ENCODE measurements at places on chromosomes 13 and 19.

DNA sequence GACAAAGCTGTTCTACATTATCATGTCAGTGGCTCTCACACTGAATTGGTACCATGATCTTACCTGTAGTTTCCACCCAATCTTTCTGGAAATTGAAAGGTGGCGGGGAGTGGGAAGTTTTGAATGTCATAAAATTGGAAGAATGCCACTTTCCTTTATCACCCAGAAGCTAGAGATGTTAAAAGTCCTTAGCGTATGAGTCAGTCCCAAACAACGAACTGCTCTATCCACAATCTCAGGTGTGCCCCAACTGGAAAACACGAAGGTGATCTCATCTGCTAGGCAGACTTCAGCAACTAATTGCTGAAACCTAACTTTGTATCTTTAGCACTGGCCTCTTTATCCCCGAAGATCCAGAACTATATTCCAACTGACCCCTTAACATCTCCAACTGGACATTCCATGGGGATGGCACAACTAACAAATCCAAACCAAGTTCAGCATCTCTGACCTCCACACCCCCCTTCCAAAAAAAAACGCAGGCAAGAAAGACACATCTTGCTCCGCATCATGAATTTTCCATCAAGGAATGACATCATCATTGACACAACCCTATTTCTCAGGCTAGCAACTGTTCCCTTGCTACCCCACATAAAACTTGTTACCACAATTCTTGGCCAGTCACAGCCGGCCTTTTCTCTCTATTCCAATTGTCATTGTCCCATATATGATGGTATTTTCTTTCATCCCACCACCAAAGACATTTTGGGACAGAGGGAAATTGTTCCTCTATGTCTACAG, 175.4 kb downstream of the KLF12 start:
- no peak for DNase-seq

DNA sequence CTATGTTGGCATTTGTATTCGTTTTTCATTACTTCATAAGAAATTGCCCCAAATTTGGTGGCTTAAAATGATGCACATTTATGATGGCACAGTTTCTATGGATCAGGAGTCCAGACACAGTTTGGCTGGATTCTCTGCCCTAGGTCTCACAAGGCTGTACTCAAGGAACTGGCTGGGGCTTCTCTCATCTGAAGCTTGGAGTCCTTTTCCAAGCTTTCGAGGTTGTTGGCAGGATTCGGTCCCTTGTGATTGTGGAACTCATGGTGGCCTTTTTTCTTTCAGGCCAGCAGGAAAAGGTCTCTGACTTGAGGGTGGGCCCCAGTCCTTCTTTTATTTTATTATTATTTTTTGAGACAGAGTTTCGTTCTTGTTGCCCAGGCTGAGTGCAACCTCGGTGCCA, 23.8 kb downstream of the LRCH1 start:
- DNase-seq, result no peak

- DNase-seq, result peak; percentile 48
These were observed 880 bp upstream of the TMEM160 start for GRCh38 chr19:47049307-47049700.

GRCh38 chr19:45753548-45753947, 15.5 kb downstream of the SIX5 start:
- DNase-seq, result no peak

GRCh38 chr19:345320-345879, 804 bp upstream of the MIER2 start:
- no peak for DNase-seq

DNA sequence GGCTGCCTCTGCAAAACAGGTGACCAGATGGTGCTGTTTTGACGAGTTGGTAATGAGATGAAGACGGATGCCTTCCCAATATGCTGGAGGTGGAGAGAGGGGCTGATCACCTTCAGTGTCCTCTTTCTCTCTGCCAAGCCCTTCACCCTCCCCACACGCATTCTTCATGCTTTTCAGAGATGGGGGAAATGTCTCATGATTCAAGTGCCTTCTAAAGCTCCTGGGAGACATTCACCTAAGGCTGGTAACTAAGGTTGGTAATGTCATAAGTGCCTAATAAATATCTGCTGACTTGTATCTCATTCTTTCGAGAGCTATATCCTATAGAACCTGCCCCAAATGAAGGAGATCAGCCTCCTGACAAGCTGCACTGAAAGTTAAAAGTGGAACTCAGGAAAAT, 86.2 kb upstream of the MBNL2 start:
- no peak for DNase-seq

DNA sequence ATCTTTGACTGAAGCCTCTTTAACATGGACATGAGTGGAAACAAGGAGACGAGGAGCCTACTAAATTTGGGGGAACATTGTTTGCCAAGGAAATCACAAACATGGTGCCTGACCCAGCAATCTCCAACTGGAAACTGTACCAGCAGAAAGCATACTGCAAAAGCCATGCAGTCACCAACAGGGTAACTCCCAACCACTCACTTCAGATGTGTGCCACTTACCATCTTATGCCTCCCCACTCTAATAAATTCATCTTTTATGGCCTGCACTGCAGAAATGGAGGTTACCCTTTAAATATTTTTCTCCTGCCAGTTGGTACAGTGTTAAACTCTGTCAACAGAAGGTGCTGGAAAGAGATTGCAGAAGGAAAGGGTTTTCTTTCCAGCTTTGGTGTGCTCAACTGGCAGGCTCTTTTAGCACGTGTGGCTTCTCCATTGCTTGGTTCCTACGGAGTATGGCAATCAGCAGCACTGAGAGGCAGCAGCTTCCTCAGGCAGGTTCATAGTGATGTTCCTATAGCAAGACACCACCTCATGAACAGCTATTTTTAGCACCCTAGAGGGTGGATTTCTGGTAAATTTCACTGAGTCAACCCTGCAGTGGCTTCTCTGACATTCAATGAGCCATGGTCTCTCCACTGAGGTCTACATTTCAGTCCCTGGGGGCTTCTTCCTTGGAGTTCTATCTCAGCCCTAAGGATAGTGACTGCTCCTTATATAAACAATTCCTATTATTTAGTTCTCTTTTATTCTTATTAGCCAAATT, 21.4 kb downstream of the MIR17HG start:
- no peak for DNase-seq

- DNase-seq, result no peak
These were observed 7.3 kb downstream of the IFNL3 start for GRCh38 chr19:39237200-39238184.

GRCh38 chr13:80530191-80530590, 189.3 kb upstream of the SPRY2 start:
- DNase-seq, result no peak

GRCh38 chr13:114099191-114099590, 33.2 kb downstream of the RASA3 start:
- DNase-seq, result peak; percentile 87

DNA sequence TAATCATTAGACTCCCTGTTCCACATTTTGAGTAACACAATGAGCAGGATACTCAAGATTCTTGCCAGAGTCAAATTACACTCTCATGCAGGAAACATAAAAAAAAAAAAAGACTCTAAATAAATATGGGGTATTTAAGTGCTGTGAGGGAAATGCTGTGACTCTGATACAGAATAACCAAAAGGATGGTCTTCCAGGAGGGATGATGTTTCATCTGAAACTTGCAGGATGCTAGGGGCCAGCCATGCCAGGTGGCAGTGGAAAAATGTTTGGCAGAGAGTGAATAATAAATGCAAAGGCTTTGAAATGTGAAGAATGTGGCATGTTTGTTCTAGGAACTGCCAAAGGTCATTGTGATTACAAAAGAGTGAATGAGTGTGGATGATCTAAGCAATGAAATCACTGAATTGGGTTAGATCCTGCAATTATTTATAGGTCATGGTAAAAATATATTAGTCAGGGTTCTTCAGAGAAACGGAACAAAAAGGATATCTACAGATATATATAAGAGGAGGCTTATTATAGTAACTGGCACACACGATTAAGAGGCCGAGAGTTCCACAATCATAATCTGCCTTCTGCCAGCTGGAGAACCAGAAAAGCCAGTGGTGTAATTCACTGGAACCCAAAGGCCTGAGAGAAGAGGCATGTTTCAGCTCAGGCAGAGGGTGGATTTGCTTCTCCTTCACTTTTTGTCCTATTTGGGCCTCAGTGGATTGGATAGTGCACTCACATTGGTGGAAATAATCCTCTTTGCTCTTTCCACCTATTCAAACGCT, 1832.8 kb upstream of the MIR17HG start:
- DNase-seq, result no peak

DNA sequence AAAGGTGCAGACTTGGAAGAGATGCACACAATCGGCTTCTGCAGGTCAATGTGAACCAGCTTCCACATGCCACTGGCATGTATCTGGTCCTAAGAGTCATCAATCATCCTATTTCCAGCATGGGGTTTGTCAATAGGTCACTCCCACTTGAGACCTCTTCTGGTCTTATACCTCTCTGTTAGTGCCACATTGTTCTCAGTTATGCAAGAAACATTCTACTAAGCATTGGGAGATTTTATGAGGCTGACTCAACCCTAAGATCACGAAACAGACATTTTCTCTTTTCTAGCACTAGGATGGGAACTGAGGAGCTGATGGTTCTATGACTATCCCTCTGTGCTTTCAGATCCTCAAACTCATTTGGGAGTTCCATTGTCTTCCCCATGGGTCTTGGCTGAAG, 581.5 kb upstream of the KLF12 start:
- no peak for DNase-seq

GRCh38 chr13:114226699-114227323, 7.9 kb upstream of the CDC16 start:
- peak; percentile 74 for DNase-seq

DNA sequence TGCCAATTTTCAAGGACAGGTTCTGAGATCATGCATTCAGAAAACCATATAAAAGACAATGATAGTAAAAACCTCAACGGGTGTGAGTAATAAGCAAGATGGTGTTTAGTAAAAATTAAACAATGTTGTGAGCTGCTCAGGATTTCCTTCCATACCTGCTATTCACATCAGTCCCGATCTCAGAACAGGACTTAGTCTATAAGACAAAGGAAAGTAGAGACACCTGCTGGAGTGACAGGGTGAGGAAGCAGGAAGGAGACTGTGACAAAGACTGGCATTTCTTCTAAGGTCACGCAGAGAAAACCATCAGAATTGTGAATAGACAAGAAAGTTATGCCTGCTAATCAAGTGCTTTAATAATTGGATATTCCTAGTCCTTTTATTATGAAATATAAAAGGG, 648.0 kb downstream of the DACH1 start:
- DNase-seq, result no peak

GRCh38 chr13:40648841-40649240, 17.6 kb downstream of the FOXO1 start:
- no peak for DNase-seq

GRCh38 chr19:15448044-15448777, 1.5 kb downstream of the WIZ start:
- DNase-seq, result no peak

GRCh38 chr19:13085666-13086065, 17.0 kb downstream of the LYL1 start:
- no peak for DNase-seq

- no peak for DNase-seq
These were observed 74.7 kb downstream of the GADD45B start for GRCh38 chr19:2550431-2551171.

GRCh38 chr19:10651851-10652250, 2.3 kb upstream of the ILF3 start:
- no peak for DNase-seq

DNA sequence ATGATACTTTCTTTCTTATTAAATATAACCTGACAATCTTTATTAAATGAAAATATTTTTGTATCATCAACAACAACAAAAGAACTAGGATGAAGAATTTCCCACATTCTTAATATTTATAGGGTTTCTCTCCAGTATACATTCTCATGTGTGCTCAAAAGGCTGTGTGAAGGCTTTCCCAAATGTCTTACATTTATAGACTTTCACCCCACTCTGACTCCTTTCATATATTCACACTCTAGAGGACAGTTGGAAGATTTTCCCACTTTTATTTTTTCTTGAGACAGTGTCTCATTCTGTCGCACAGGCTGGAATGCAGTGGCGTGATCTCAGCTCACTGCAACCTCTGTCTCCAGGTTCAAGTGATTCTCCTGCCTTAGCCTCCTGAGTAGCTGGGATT, 22.4 kb downstream of the ZNF14 start:
- no peak for DNase-seq

DNA sequence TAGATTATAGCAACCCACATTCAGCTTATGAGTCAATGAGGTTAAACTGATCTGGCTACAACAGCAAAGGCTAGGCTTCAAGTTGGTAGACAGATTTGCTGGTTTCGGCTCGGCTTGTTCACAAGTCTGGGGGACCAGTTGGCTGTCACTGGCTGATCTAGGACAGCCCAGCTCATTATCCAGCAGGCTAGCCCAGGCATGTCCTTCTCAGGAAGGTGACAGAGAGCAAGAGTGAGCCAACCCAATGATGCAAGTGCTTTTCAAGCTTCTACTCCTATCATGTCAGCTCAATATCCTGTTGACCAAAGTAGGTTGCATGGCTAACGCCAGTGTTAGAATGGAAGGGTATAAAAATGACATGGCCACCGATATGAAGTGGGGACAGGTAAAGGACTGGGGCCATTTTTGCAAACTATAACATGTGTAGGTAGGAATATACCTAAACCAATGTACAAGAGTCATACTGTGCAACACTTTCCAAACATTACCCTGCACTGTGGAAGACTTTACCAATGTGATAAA, 220.9 kb upstream of the SOX21 start:
- no peak for DNase-seq

DNA sequence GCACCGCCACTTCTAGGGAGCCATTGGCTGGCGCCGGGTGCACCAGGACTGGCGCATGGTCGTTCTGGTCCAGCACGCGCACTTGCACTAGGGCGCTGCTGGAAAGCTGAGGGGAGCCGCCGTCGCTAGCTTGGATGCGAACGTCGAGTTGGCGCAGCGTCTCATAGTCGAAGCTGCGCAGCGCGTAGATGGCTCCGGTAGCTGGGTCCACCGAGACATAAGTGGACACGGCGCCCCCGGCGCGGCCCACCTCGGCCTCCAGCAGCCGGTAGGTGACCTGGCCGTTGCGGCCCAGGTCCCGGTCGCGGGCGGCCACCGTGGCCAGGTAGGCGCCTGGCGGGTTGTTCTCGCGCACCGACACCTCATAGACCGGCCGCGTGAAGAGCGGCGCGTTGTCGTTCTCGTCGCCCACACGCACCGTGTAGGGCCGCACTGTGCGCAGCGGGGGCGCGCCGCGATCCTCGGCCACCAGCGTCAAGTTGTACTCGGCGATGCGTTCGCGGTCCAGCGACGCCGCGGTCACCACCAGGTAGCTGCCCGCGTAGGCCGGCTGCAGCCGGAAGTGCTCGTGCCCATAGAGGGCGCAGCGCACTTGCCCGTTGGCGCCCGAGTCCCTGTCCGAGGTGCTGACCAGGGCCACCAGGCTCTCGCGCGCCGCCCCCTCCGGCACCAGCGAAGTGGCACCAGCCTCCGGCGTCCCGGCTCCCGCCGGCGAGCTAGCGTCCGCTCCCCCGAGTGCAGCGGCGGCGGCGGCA, 1.7 kb downstream of the PCDH8 start:
- no peak for DNase-seq

- no peak for DNase-seq
These were observed 17.7 kb downstream of the MIER2 start for GRCh38 chr19:326871-327270.

DNA sequence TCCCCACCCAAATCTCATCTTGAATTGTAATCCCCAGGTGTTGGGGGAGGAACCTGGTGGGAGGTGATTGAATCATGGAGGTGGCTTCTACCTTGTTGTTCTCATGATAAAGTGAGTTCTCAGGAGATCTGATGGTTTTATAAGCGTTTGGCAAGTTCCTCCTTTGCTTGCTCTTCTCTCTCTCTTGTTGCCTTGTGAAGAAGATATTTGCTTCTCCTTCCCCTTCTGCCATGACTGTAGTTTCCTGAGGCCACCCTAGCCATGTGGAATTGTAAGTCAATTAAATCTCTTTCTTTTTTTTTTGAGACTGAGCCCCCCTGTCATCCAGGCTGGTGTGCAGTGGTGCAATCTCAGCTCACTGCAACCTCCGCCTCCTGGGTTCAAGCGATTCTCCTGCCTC, 34.4 kb downstream of the VSTM1 start:
- no peak for DNase-seq

All from amniotic stem cell (primary cell).